ENCODE measurements at places on chromosomes 5 and 9.

DNA sequence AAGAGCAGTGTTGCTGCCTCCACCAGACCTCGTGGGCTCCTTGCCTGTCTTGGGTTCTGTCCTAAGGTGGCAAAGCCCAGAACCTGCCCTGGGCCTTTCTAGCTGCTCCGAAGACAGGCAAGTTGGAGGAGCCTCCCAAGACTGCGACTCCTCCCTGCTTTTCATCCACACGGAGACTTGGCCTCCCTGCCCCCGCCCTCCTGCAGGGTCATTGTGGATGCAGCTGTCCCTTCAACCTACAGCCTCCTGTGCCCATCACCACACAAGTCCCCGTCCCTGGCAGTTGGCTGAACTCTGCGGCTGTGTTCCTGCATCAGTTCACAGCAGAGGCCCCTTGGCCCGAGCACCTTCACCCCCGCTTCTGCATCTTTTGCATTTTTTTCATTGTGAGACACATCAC is 59.2 kb downstream of the WNK2 start:
- no peak for DNase-seq

DNA sequence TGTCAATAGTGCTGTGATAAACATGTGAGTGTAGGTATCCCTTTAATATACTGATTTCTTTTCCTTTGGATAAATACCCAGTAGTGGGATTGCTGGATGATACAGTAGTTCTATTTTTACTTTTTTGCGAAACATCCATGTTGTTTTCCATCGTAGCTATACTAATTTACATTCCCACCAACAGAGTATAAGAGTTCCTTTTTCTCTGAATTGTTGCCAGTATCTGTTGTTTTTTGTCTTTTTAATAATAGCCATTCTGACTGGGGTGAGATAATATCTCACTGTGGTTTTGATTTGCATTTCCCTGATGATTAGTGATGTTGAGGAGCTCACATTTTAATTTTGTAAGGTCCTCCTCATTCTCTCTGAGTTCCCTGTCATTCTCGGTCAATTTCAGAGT is 71.1 kb upstream of the NFIL3 start:
- DNase-seq: no peak

DNA sequence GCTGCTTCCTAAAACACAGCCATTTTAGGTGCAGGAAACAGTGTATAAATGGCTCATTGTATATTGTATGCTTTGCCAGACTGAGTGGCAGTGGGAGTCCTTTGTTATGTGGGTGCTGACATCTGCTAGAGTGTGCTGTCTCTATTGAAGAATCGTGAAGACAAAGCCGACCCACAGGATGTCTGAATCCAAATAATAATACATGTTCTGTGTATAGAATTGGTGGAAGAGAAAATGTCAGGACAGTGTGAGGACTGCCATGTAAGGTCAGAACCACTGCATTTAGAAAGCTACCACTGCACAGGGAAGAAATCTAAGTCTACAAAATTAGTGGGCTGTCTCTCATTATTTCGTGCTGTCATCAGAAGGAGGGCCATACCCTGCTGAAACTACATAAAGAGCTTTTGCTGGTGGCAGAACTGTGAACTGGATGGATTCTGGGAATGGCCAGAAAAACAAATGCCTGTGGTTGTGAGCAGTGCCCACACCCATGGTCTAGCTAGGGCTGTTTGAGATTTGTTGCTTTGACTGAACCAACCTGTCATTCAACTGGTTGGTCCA is 2.5 kb downstream of the IL7R start:
- no peak for DNase-seq

DNA sequence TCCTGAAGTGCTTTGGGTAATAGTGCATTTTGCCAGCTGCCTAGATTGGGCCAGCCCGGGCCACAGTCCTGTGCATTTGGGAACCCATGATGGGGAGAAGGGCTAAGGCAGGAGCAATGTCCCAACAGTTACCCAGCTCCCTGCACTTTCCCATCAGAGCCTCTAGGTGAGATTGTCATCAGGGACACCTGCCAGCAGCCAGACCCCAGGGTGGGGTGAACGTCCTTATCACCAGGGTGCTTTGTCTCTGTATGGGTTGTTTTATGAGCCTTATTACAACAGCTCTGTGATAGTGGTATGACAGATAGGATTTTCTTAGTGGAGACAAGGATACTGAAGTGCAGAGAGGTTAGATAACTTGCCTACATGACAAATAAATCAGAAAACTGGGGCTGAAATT is 365.7 kb downstream of the OSTF1 start:
- DNase-seq: no peak

DNA sequence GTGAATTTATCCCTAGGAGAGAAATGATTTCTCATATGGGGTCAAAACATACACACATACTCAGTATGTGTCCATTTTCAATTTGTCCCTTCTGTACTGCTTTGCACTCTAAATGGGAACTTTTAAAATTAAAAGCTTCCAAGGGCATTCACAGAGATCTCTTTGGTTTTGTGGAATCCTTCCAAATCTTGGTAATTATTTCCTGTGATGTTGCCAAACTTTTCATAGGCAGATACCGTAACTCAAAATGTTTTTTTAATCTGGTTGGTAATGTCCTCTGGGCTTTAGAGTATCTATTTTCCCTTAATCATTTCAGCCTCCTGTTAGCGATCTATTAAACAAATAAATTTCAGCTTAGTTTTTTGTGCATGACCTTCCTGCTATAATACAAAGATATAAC is 282.4 kb downstream of the ARHGEF28 start:
- no peak for DNase-seq

DNA sequence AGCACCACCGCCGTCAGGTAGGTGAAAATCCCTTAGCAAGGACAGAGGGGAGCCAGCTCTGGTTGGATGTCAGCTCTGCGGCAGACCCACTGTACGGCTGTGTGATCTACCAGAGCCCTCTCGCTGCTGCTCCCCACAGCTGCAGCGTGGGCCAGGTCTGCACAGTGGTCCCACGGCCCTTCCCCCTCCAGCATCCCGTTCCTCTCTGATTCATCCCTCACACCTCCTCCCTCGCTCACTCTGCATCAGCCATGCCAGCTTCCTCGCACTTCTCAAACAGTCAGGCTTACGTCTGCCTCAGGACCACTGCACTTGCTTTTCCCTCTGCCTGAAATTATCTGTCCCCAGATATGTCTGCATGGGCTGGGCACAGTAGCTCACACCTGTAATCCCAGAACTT is 26.6 kb upstream of the CFAP157 start:
- no peak for DNase-seq

GRCh38 chr5:66230551-66230950 is 86.5 kb downstream of the SREK1 start:
- no peak for DNase-seq

DNA sequence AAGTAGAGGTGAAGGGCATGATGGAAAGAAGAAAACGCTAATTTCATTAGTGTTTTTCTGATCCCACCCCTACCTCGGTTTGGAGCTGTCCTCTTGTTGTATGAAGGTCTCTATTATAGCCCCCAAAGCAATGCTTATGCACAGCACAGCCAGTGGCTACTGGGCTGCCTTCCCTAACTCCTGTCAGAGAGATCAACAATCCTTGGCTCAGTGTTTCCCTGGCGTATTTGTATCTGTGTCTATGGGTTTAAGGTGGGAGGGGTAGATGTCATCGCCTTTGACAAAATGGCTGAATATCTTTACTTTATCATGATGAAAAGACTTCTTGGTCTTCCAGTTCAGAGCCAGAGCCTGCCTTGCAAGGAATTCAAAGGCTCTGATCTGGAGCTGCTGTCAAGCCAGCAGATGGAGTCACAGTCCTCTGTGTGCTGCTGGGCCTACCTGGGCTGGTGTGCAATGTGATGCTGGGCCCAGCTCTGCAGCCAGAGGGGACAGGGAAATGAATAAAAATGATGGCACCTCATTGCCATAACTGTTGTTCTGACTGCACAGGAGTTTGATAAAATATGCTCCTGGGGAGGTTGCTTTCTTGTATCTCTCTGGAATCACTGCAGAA is 20.1 kb upstream of the HSPA9 start:
- no peak for DNase-seq

DNA sequence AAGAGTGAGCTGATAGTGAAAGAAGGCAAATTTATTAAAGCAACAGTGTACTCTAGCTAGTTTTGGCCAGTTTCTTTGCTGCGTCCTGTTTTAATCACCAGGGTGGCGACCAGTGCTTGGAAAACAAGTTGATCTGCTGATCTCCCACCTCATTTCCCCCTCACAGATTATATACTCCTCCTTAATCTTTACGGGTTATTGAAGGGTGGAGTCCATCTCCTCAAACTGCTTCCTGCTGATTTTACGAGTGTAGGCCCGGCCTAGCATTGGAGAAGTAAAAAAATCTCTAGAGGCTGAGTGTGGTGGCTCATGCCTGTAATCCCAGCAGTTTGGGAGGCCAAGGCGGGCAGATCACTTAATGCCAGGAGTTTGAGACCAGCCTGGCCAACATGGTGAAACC is 14.0 kb upstream of the CFAP95 start:
- DNase-seq: no peak

DNA sequence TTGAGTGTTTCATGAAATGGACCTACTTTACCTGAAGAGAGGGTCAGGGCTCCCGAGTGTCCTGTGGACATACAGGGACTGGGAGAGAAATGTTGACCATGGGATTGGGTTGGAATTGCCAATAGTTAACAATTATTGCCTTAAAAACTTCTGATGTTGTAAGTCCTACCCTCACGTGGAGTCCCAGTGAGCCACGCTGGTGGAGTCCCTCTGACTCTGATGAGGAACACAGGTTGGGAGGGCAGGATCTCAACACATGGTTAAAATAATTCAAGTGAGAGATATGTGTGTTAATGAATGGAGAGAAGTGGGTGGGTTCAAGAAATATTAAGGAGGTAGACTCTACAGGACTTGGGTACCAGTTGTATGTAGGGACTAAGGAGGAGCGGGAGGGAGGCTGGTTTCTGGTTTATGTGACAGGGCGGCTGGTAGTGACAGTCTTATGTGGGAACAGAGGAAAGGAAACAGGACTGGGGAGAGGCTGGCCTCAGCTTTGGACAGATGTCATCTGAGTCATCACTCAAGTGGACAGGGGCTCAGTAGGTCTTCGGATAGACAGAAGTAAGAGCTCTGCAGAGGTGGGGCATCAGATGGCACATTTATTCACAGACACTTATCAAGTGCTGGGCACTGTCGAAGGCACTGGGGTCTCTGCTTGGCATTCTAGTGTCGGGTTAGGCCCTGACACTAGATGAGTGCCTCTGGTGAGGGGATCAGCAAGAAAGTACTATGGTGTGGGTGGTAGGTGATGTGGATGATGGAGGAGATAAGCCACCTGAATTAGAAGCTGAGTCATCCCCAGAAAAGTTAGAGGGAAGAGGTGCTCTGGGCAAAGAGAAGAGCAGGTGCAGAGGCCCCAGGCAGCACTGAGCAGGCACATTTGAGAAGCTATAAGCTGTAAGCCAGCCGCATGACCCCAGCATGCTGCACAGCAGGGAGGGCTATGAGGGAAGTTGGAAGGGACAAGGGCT is 27.2 kb downstream of the MAML1 start:
- no peak for DNase-seq

DNA sequence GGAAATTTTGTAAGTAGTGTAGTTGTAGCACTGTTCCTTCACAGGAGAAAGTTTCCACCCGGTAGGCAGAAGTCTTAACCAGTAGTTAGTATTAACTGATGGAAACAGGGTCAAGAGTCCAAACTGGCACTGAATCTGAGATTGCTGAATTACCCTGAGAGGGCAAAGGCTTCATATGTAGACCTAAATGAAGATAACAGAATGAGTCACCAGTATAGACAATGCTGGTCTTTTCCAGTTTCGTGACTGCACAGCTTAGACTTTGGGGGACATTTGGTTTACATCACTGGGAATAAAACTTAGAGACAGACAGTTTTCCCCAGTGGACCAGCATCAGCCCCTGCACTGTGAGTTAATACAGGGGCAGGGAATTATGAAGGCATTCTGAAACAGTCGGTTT is 60.5 kb downstream of the PCSK5 start:
- peak; percentile 23 for DNase-seq

GRCh38 chr5:68367717-68368116 is 152.2 kb downstream of the PIK3R1 start:
- DNase-seq: no peak

DNA sequence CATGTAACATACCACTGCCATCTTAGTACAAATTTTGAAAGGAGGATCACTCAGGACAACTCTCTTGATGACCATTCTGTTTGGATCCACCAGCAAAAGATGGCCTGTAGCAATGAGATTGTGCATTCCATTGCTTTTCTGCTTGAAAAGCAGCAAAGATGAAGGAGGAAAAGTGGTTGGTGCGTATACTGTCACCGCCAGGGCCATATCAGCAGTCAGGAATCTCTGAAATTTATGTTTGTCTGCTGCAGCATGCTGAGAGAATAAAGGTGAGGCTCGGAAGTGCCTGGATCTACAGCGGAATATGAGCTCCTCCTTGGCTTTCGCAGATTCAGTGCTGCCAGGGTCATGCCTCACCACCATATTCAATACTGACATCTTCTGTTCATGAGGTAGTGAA is 144.4 kb downstream of the GPBP1 start:
- no peak for DNase-seq

GRCh38 chr5:124980163-124980941 is 233.9 kb upstream of the ZNF608 start:
- DNase-seq: no peak

GRCh38 chr9:21681641-21682040 is 120.8 kb upstream of the MTAP start:
- DNase-seq: no peak

DNA sequence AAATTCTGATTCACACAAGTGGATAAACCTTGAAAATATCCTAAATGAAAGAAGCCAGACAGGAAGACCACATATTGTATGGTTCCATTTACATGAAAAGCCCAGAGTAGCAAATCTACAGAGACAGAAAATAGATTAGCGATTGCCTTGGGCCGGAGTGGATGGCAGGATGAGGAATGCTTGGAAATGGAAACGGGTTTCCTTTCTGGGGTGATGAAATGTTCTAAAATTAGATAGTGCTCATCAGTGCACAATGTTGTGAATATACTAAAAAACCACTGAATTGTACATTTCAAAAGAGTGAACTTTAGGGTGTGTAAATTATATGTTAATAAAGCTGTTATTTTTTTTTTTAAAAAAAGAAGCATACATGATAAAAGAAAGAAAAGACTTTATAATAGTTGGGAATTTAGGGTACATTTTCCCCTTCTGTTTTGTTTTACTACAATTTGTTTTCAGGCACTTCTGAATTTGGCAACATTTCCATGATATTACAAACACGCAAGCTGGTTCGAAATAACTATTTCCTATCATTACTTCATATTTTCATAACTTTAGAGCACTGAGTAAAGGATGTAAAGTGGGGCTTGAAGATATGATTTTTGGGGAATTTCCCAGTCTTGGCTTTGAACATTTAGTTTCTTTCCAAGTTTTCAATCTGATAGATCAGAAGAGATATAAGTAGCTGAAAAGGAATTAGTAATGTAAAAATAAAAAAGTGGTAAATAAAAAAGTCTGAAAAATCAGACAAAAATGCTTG is 23.9 kb downstream of the SLC35A4 start:
- DNase-seq: no peak
